ENCODE measurements at places on chromosomes 11 and 22. TPM values are rescaled to one million over a fixed set of nuclear protein-coding genes. Genes with fewer than 3 reads are reported as not detected.

Gene JAML
- not detected for total RNA-seq

Gene PTPN5
- total RNA-seq = not detected

Gene OR51B2
- not detected for total RNA-seq

Gene TNNI2
- total RNA-seq = not detected

Gene MS4A6A
- not detected for total RNA-seq

Gene CENATAC
- total RNA-seq = 34.0 TPM

Gene LRRC4C
- not detected for total RNA-seq

Gene PARVG
- not detected for total RNA-seq

Gene FAM180B
- total RNA-seq = 0.58 TPM

Gene CHORDC1
- total RNA-seq = 48.9 TPM

Gene ACCS
- total RNA-seq = not detected

Gene OR8A1
- total RNA-seq = not detected

Gene MYOD1
- total RNA-seq = not detected

Gene TRIM6
- total RNA-seq = not detected

Gene YPEL1
- 0.14 TPM for total RNA-seq

Gene MMP12
- not detected for total RNA-seq

Gene CCDC89
- total RNA-seq = 8.6 TPM

Gene COMMD9
- total RNA-seq = 112 TPM

Gene DNAJB7
- not detected for total RNA-seq

Gene OR51B4
- not detected for total RNA-seq

Gene ZNF280A
- total RNA-seq = 0.98 TPM
